ENCODE measurements at places on chromosomes 13 and 19.
A peak's percentile ranks its signal among the peaks of the same experiment; 100 is the strongest.

GRCh38 chr13:114128624-114129522 is 3.5 kb downstream of the RASA3 start:
- peak; percentile 94 for DNase-seq

- DNase-seq: peak; percentile 98
These were observed at the start of gene EPN1 for GRCh38 chr19:55674841-55675660. TSS of gene EPN1 (plus strand) at chr19:55675226. CDS start at chr19:55678628, 3,402 bp downstream.

DNA sequence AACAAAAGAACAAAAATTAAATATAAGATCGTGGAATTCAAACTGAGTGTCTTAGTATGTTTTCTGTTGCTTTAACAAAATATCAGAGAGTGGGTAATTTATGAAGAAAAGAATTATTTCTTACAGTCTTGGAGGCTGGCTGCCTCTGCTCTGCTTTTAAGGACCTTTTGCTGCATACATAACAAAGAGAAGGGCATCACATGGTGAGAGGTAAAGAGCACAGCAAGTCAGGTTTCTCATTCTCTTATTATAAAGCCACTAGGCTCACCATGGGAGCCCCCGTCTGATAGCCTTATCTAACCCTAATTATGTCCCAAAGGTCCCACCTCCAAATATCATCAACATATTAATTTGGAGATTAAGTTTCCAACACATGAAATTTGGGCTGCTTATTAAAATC is 231.3 kb downstream of the SLITRK6 start:
- DNase-seq: no peak

DNA sequence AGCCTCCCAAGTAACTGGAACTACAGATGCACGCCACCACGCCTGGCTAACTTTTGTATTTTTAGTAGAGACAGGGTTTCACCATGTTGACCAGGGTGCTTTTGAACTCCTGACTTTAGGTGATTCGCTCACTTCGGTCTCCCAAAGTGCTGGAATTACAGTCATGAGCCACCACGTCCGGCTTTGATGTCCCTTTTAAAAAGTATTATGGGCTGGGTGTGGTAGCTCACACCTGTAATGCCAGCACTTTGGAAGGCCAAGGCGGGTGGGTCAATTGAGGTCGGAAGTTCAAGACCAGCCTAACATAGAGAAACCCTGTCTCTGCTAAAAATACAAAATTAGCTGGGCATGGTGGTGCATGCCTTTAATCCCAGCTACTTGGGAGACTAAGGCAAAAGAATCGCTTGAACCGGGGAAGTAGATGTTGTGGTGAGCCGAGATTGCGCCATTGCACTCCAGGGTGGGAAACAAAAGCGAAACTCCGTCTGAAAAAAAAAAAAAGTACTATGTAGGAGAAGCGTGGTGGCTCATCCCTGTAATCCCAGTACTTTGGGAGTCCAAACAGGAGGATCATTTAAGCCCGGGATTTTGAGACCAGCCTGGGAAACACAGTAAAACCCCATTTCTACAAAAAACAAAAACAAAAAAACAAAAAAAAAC is 22.8 kb upstream of the ERVV-1 start:
- no peak for DNase-seq

GRCh38 chr13:34654647-34655046 is 287.4 kb upstream of the NBEA start:
- no peak for DNase-seq

DNA sequence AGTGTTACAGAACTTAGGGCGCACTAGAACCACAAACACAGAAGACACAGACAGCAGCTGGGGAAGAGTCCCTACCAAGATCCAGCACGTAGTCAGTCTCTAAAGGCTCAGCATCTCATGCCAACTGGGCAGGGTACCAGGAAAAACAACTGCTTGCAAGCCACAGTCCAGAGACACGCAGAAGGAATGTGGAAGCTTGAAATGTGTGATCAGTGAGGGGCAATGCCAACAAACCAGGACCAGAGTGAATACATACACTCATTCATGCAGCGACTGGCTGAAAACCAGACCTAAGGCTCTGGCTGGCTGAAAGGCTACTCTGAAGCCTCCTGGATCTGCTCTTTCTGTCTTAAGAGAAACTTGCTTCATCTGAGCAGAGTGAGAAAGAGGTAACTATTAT is 1484.8 kb downstream of the EFNB2 start:
- no peak for DNase-seq

- DNase-seq: no peak
These were observed 246.4 kb upstream of the ZNF507 start for GRCh38 chr19:32098968-32099367.

DNA sequence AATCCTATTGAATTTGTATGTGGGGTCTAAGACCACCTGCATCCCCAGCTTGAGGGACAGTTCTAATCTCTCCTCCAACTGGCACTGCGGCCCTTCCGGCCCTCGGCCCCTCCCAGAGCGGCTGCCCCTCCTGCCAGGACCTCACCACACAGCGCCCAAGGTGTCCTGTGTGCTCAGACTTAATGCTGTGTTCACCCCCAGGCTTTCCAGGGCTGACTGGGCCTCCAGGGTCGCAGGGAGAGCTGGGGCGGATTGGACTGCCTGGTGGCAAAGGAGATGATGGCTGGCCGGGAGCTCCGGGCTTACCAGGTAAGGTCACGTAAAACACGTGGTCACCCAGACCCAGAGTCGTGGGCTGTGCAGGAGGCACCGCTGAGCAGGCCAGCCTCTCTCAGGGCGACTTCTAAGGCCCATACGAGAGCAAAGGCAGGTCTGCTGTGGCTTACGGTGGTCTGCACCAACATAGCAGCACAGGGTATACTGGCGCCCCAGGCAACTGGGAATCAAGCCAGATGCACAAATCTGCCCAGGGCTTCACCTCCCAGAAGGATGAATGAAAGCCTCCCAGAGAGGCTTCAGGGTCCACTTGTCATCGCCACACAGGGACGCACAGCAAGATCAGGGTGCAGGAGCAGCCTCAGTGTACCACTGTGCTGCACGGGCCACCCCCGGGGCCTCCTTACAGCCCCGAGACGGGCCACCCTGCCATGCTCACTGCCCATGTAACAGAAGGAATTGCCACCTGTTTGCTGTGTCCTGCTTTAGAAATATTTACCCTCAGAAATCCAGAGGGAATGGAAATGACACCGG is 69.4 kb downstream of the RAB20 start:
- DNase-seq: no peak

GRCh38 chr13:97395447-97396136 is 38.4 kb upstream of the RAP2A start:
- DNase-seq: no peak

- no peak for DNase-seq
These were observed 1.6 kb upstream of the KRTDAP start for GRCh38 chr19:35491836-35492360.

- DNase-seq: no peak
These were observed 1464.4 kb downstream of the OLFM4 start for GRCh38 chr13:54492995-54493394.

- DNase-seq: no peak
These were observed 11.0 kb downstream of the SIGLEC11 start for GRCh38 chr19:49949742-49950589.

DNA sequence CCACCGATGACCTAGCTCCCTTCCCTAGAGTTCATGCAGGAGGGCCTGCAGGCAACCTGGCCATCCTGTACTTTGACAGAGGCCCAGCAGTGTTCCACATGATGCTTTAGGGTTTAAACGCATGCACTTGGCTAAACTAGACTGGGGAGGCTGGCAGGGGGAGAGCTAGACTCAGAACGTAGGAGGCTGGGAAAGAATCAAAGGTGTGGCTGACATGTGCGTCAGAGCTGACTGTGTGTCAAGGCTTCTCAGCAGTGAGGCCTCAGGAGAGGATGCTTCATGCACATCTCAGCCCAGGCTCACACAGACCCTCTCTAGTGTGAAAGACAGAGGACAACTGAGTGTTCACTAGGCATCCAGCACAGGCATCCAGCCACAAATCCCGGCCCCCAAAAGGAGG is 28.7 kb downstream of the DNMT1 start:
- DNase-seq: no peak

DNA sequence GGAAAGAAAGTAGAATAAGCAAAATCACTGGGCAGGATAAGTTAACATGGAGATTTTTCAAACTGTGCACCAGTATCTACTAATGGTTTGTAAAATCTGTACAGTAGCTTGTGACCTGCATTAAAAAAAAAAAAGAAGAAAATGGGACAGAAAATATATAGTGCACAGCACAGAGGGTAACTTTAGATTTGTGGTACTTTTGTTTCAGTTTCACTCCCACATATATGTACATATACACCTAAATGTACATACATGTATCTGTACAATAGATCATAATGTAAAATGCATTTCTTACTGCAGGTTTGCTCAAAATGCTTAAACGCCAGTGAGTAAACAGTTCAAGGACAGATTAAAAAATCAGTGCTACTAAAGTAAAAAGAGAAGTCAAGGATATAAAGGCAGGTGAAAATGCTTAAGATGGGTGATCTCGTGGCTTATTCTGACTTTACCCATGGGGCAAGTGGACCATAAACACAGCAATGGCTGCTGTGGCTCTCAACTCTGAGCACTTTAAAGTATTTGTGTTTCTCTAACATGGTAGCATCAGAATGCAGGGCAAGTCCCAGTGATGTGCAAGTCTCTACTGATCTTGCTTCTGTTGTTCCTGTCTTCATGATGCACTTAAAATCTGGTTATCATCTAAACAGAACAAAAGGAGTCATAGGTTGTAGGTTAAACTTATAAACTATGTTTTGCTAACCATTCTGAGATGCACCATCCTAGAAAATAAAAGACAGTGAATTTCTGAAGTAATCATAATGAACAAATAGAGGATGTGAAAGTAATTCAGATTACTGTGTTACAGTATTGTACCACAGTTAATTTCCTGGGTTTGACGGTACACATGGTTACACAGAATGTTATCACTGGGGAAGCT is 112.3 kb downstream of the MIPEP start:
- no peak for DNase-seq

- DNase-seq: no peak
These were observed 98.6 kb downstream of the RBM26 start for GRCh38 chr13:79307433-79307861.

DNA sequence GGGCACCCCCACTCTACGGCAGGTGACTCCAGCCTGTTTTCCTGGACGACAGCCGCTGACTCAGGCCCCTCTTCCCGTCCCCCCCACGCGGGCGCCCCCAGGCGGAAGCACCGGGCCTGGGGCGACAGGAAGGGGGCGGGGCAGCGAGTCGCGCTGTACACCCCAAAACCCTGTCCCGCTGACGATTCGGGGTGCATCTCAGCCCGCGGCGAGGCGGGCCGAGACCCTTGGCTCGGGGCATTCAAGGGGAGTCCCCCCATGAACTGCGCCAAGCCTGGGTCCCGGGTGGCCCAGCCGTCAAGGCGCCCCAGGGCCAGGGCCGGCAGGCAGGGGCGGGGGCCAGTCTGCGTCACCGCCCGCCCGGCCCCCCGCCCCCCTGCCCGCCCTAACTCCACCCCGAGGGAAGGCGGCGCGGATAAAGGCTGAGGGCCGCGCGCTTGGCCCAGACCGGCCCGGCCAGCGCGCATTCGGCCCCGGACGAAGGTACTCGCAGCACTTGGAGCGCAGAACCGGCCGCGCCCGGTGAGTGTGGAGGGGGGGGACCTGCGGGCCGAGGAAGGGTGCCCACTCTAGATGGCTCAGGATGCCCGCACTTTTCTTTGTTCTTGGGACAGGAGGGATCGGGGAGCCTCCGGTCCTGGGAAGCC is at the start of gene MIDN:
Gene MIDN (plus strand): TSS at position 445 of the 647 bp plus-strand sequence. CDS start 1,714 bp downstream, outside the sequence.
- DNase-seq: peak; percentile 80

GRCh38 chr19:13819238-13819637 is 24.0 kb downstream of the ZSWIM4 start:
- no peak for DNase-seq

GRCh38 chr19:48837051-48837524 is 797 bp upstream of the HSD17B14 start:
- DNase-seq: peak; percentile 88

GRCh38 chr13:110240352-110240751 is 66.6 kb downstream of the COL4A1 start:
- no peak for DNase-seq

DNA sequence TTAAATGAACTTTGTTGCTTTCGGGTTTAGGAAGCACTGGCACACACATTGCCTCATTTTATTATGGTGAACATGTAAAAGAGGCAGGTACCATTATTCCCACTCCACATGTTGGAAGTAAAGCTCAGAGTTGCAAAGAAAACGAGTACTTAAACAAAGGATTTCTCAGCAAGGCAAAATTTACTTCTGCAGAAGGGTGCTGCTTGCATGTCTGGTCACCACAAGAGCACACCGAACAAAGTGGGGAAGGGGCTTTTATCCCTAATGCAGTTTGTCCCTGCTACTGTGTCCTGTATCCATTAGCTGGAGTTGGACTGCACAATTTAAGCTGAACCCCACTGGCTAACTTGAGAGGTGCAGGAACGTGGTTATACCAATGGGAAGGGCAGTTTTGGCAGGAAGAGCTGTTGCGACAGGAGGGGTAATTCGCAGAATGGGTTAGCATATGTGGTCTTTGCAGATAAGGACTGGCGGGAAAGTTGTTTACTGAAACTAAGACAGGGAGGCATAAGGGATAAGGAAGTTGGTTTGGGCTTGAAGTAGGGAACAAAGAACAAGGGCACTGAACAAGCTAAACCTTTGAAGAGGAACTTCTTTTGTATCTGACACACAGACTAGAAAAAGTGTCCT is 545.5 kb downstream of the UQCRFS1 start:
- no peak for DNase-seq

- no peak for DNase-seq
These were observed 637.2 kb upstream of the MIR17HG start for GRCh38 chr13:90710164-90710759.

GRCh38 chr19:18428173-18428786 is 9.1 kb downstream of the SSBP4 start:
- no peak for DNase-seq

- DNase-seq: peak; percentile 76
These were observed 607 bp upstream of the SYNE4 start for GRCh38 chr19:36009220-36009619.

DNA sequence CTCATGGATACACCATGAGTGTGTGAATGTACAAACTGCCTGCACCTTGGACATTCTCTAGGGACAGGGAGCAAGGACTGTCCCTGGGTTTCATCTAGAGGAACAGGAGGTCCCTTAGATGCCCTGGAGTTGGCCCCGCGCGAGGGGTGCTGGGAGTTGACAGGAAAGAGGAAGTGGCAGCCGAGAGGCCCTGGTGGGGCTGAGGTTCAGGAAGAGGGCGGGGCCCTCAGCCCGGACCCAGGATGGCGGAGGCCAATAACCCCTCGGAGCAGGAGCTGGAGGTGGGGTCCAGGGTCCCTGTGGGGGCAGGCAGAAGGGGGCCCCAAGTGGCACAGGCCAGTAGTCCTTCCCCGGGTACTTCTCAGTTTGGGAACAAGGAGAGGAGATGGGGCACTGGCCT is 6.9 kb downstream of the PKN1 start:
- DNase-seq: peak; percentile 88

GRCh38 chr19:35774274-35775045 is 904 bp upstream of the ARHGAP33 start:
- no peak for DNase-seq

DNA sequence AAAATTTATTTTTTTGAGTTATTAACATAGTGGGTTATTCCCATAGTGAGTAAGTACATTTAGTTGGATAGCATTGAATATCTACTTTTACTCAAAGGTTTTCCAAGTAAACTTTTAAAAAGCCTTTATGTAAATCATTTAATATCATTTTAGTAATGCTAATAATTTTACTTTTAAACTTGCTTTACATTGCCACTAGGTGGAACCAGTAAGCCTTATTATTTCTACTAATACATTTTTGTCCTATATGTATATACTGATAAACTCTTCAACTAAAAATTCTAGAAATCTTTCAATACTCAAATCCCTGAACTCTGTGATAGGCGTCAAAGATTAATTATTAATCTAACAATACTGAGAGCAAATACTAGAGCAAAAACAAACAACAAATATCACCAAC is 1709.2 kb upstream of the PCDH20 start:
- DNase-seq: no peak

GRCh38 chr13:44431150-44431549 is 57.5 kb downstream of the SERP2 start:
- DNase-seq: no peak

- DNase-seq: peak; percentile 95
These were observed at the start of gene SH2D3A for GRCh38 chr19:6767357-6768235. TSS of gene SH2D3A (minus strand) at chr19:6767435. CDS start at chr19:6763748, 3,687 bp downstream.
